ENCODE measurements at places on chromosomes 7 and 10. TPM values are rescaled to one million over a fixed set of nuclear protein-coding genes. Genes with fewer than 3 reads are reported as not detected.

The CLRN3 gene
- total RNA-seq, result not detected

The EPO gene
- not detected for total RNA-seq

The DRGX gene
- not detected for total RNA-seq

The CDK13 gene
- total RNA-seq, result 45.3 TPM

The PKD1L1 gene
- total RNA-seq, result 2.7 TPM

The TMEM273 gene
- total RNA-seq, result not detected

The MSS51 gene
- 0.10 TPM for total RNA-seq

The MOGAT3 gene
- total RNA-seq, result not detected

The COL17A1 gene
- 2.9 TPM for total RNA-seq

The TDRD1 gene
- not detected for total RNA-seq

The PTPN12 gene
- 41.5 TPM for total RNA-seq

The PIP gene
- total RNA-seq, result not detected

The ZNF239 gene
- total RNA-seq, result 1.3 TPM

The VSTM2A gene
- not detected for total RNA-seq

The DNAJC30 gene
- total RNA-seq, result 1.1 TPM

The CCL24 gene
- total RNA-seq, result not detected

The LDB3 gene
- 0.05 TPM for total RNA-seq

The TRIL gene
- total RNA-seq, result 0.44 TPM

The SRGN gene
- total RNA-seq, result 865 TPM

The PSD gene
- not detected for total RNA-seq

The SMO gene
- total RNA-seq, result 3.1 TPM

The ANKMY2 gene
- 39.2 TPM for total RNA-seq

The TMEM26 gene
- total RNA-seq, result 5.7 TPM

The ZNF467 gene
- 0.96 TPM for total RNA-seq

The FKBP6 gene
- not detected for total RNA-seq

The FZD8 gene
- total RNA-seq, result 5.1 TPM

The MAGI2 gene
- 1.2 TPM for total RNA-seq

The TMEM236 gene
- not detected for total RNA-seq

The PAX4 gene
- total RNA-seq, result not detected

The TRPV5 gene
- not detected for total RNA-seq

The RARRES2 gene
- 1.7 TPM for total RNA-seq

The HOXA11 gene
- 1.1 TPM for total RNA-seq

The MRPS17 gene
- 15.9 TPM for total RNA-seq

The PCGF6 gene
- total RNA-seq, result 26.6 TPM

The TMEM184A gene
- total RNA-seq, result 3.3 TPM

The MPLKIP gene
- 79.2 TPM for total RNA-seq

The MYO3A gene
- total RNA-seq, result not detected

The LIPN gene
- total RNA-seq, result not detected

The FBXO24 gene
- 0.05 TPM for total RNA-seq

The IL2RA gene
- not detected for total RNA-seq
